ENCODE measurements at places on chromosomes 13 and 19.

- no peak for DNase-seq
Observed at GRCh38 chr13:75395901-75396300, 86.1 kb downstream of the TBC1D4 start.

DNA sequence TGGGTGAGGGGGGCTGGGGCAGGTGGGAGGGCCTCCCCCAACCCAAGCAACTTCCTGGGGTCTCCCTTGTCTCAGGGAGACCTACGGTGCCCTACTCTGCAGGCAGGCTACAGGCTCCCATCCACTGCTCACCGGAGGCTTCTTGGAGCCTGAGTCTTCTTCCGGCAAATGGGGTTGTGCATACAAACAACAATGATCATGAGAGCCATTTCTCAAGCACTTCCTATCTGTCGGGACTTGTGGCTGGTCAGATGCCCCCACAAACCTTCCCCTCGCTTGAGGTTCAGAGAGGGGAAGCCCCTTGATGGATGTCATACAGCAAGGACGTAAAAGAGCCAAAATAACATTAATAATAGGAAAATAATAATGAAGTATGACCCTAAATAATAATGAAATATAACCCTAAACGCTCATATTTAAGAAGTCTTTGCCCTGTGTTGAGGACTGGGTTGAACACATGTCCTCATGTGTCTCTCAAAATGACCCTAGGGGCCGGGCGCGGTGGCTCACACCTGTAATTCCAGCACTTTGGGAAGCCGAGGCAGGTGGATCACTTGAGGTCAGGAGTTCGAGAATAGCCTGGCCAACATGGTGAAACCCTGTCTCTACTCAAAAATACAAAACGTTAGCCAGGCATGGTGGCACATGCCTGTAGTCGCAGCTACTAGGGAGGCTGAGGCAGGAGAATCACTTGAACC lies 727 bp downstream of the CD37 start:
- no peak for DNase-seq

- no peak for DNase-seq
Observed at GRCh38 chr13:76314495-76314894, 571.7 kb downstream of the KCTD12 start.

DNA sequence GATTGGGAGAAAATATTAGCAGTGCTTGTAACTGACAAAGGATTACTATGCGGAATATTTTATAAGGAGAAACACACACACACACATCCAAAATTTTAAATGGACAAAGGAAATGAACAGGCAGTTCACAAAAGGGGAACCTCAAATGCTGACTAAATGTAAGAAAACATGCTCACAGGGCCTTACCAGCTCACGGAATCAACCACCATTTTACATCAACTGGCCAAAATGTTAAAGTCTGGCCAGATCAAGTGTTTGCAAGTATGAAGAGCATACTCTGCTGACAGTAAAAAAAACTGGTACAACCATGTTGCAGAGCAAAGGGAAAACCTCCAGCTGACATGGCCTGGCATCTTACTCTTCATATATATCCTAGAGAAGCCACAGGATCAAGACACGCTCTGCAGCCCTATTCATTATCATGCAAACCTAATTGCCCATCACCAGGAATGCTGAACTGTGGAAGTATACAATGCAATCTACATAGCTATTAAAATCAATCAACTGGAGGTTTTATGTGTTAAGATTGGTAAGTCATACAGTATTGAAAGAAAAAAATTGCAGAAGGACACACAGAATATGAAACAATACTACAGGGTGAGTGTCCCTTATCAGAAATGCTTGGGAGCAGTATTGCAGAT lies 124.4 kb downstream of the RNF17 start:
- no peak for DNase-seq

DNA sequence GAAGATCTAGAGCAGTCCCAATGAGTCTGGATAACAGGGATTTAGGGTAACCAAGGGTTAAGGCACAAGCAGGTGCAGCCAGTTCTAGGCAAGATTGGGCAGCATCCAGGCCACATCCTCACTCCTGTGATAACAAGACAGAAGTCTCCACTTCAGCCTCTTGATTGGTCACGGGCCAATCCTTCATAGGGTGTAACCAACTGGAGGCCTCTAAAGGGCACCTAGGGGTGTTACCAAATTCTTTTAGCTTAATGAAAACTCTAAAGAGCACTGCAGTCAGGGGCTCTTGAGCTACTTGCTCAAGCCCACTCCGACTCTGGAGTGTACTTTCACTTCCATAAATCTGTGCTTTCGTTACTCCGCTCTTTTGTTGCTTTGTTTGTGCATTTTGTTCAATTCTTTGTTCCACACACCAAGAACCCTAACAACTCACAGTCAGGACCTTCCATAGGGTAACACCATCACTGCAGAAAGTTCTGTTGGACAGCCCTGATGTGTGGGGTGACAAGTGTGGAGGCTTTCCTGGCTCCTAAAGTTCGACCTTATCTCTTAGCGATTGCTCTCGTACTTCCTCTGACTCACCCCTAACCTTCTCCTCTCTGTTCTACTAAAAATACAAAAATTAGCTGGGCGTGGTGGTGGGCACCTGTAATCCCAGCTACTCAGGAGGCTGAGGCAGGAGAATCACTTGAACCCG lies 36.1 kb downstream of the ZSWIM9 start:
- DNase-seq, result no peak

GRCh38 chr13:39998166-39998565 lies 342.7 kb downstream of the COG6 start:
- no peak for DNase-seq

DNA sequence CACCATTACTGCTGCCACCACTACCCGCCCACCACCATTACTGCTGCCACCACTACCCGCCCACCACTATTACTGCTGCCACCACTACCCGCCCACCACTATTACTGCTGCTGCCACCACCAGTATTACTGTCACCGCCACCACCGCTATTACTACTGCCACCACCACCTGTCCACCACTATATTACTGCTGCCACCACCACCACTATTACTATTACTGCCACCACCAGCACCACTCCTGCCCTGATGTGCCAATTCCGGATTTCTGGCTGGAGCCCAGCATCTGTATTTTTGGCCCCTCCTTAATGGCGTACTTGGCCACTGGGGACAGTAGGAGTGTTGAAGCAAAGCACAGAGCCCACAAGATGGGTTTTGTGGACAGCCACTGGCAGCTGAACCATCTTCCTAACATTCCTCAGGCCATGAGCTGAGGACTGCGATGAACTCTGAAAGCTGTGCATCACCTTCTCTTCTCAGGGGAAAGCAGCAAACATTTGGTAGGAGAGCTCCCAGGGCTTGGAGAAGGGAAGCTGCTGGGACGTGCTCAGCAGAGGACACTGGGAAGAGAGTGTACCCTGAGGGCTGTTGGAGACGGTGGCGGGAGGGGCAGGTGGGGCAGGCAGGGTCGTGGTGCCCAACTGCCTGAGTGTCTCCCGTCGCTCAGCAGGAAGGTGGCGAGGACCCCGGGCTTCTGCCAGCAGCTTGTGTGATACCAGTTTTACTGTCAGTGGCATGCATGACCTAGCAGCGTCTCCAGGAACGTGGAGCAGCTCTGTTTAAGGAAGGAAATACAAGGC lies 23.0 kb downstream of the CUL4A start:
- DNase-seq, result no peak

DNA sequence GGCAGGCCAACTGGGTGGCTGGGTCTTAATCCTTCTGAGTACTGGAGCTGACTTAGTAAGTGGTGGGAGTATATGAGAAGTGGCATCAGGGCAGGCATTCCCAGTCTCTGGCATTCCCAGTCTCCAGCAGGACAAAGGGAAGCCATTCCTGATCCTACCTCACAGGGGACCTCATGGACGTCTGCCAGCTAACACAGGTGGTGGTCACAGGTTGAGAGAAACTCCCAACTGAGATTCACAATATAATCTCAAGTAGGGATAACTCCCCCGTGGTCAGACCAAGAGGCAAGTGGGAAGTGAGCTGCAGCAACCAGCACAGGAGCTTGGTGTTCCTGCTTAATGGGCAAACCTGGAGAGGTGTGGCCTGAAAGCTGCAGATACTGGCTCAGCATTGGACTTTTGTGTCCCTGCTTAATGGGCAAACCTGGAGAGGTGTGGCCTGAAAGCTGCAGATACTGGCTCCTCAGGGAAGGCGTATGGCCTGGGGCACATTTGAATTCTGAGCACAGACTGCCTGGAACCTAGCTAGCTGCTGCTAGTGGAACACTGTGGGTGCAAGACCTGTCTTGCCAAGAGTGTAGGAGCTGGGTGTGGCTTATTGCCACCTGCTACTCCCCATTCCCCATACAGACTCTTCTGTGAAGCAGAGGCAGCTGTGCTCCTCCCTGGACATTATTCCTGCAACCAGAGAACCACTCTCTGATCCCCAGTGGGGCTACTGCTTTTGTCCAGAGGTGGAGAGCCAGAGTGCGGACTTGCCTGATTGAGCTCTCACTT lies 25.9 kb upstream of the OR10H2 start:
- no peak for DNase-seq

- no peak for DNase-seq
Observed at GRCh38 chr19:30227012-30227621, 145.1 kb upstream of the ZNF536 start.

- no peak for DNase-seq
Observed at GRCh38 chr13:37175996-37176395, 70.5 kb upstream of the CSNK1A1L start.

GRCh38 chr13:49346460-49346859 lies 97.4 kb downstream of the CAB39L start:
- DNase-seq, result no peak

GRCh38 chr19:4500841-4501591 lies 17.3 kb downstream of the PLIN4 start:
- no peak for DNase-seq

GRCh38 chr19:48348045-48348444 lies 15.7 kb downstream of the TMEM143 start:
- no peak for DNase-seq

- DNase-seq, result no peak
Observed at GRCh38 chr19:16203256-16204004, 5.7 kb downstream of the AP1M1 start.

DNA sequence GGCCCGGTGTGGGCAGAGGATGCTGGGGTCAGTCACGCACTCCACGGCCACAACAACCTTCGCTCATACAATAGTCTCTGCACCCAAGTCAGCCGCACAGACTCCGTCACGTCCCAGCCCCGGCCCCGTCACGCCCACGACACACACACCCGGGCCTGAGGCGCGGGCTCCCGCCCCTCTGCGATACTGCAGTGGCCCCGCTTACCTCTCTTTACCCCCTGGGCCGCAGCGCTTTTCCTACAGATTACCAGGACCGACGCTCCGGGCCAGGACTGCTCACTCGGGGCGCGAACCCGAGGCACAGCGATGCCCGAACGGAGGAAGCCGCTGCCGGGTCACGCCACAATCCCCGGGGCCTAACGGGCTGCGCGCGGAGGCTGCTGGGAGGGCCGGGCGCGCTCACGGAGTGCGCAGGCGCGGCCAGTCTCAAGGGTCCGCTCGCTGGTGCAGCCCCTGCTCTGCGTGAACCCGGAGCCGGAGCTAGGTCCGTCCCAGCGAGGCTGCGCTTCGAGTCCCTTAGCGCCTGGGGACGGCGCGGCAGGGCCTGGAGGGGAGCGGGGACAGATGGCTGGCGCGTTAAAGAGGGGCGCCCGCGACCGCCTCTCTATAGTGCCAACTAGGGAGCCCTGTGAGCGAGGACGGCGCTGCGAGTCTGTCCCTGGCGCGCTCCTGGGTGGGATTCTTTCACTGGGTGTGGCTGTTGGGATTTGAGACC lies at the start of gene ZFP82:
ZFP82 (minus strand) TSS at position 358 of the 715 bp plus-strand sequence. CDS start 8,855 bp downstream, outside the sequence.
- peak; percentile 67 for DNase-seq

DNA sequence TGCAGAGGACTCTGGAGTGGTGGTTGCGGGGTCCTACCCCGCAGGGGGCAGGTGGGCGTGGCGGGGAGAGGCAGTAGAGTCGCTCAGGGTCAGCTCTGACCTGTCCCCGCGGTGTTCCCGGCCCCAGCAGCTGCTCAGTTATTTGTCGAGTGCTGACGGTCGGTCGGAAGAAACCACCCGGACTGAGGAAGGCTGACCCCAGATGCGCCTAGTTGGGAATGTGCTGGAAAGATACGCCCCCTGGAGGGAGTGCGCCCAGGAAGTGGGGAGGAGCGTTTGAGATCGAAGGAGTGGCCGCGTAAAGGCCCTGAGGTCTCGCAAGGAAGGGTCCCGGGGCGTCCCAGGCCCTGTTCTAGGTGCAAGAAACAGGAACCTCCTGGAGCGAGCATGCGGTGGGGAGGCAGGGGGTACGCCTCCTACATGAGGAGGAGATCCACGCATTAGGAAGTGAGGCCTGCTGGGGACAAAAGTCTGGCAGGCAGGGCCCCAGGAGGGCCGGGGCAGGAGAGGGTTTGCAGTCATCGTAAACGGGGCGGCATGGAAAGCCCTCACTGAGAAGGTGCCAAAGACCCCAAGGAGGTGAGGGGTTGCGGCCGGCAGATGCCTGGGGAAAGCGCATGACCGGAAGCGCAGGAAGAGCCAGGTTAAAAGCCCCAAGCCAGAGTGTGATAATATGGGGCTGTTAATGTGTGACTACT lies 9.2 kb downstream of the CCDC8 start:
- no peak for DNase-seq

DNA sequence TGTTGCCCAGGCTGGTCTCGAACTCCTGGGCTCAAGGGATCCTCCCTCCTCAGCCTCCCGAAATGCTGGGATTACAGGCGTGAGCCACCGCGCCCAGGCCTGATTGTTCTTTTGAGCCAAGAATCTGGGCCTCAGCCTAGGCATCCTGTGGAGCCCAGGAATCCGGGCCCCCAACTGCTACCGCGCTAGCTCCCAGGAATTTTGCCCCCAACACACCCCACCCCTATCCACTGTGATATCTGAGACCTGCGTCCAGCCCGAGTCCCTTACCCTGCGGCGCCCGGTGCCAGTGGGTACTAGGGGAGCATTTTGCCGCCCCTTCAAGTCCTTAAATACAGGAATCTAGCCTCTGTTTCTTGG lies 838 bp upstream of the MYADM start:
- DNase-seq, result no peak

- DNase-seq, result no peak
Observed at GRCh38 chr13:51585696-51586095, 1.4 kb downstream of the WDFY2 start.

All from amygdala (tissue), 56 donors.